Kasumi-1 (cell line): ENCODE measurements at places on chromosomes 12 and 14.

DNA sequence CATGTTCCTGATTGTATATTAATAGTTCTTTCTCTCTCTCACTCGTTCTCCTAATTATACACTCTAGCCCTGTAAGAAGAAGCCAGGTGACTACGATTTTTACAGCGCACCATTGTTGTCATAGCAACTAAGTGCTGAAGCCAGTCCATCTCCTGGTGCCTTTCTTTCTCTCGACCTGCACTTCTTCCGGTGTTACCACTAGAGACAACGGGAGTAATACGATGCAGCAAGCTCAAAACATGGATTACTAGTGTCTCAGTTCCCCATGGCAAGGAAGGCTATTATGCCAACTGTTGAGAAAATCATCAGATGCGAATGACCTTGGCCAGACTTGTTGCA lies 40.8 kb upstream of the DCD start:
- DNase-seq = no peak

GRCh38 chr14:76250302-76250701 lies 98.6 kb downstream of the GPATCH2L start:
- DNase-seq = no peak

GRCh38 chr12:56658921-56659320 lies 13.1 kb upstream of the ATP5F1B start:
- DNase-seq = peak; percentile 42

DNA sequence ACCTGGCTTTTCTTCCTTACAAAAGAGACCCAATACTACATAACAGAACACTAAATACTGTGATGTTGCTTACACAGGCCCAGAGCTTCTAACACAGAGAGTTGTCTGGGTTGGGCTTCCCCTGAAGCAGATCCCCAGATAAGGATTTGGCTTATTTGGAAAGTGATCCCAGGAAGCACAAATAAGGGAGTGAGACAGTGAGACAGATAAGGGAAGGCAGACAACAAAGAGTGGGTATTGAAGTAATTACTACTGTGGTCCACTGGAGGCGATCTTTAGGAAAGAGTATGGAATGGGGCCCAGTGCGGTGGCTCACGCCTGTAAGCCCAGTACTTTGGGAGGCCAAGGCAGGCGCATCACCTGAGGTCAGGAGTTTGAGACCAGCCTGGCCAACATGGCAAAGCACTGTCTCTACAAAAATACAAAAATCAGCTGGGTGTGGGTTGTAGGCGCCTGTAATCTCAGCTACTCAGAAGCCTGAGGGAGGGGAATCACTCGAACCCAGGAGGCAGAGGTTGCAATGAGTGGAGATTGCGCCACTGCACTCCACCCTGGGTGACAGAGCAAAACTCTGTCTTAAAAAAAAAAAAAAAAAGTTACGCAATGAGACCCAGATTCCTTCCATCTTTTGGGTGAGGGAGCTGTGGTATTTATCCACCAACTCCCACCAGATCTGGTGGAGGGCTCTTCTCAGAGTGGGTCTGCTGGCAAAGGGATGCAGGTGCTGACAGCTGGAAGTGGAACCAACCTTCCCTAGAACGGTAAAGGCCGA lies 10.2 kb upstream of the C12orf43 start:
- no peak for DNase-seq

DNA sequence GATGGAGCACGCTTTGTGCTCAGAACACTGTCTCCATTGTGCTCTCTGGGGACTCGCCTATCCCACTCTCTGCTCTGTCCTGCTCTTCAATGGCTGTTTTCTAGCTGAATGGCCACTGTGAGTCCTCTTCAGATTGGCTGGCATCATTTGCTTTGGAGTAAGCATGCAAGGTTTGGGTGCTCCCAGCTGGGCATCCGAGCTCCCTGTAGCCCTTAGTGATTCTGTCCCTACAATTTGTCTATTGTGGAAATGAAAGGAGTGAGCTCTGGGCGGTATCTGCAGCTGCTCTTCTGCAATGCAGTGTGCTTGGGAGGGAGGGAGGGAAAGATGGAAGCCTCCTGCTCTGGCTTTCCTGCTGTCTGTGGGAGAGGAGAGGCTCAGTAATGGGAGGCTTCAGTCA lies 84.8 kb downstream of the SMOC1 start:
- no peak for DNase-seq
